EL (cell line): ENCODE measurements at places on chromosomes 5 and 9.

GRCh38 chr9:90044263-90044662 is 439.5 kb downstream of the GADD45G start:
- no peak for DNase-seq

DNA sequence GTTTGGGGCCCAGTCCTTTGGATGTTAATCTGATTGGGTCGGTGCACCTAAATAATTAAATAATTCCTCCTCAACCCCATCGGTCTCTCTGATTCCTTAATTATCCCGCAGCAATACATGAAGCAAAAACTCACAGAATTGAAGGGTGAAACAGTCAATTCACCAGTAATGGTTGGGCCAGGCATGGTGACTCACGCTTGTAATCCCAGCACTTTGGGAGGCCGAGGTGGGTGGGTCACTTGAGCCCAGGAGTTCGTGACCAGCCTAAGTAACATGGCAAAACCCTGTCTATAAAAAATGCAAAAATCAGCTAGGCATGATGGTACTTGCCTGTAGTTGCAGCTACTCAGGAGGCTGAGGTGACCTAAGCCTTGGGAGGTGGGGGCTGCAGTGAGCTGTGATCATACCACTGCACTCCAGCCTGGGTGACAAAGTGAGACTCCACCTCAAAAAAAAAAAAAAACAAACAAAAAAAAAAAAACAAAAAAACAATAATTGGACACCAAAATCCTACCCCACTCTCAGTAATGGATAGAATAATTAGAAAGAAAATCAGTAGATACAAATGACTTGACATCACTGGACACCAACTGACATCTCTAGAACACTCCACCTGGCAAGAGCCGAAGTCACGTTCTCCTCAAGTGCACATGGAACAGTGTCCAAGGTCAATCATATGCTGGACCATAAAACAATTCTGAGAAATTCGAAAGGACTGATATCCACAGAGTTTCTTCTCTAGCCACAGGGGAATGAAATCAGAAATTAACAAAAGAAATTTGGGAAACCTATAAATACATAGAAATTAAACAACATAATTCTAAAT is 5.3 kb downstream of the ABO start:
- DNase-seq: no peak

DNA sequence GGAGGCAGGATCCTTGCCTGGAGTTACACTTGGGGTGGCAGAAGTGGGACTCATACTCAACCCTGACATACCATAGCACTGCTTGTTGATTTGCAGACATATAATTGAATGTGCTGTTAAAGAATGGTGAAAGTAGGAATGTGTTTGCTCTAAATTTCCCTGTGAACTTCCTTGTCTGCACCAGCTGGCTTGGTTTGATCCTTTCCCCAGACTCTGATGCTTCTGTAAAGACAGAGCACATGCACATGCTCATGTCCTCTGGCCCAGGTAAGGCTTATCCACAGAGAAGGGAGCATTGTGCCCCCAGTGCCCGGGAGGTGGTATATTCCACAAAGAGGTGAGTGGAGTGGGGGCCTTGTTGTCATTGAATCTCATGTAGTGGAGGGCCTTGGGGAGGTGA is 138.0 kb upstream of the STC2 start:
- DNase-seq: no peak

- DNase-seq: no peak
Measured at GRCh38 chr5:119828541-119828940, 199.2 kb downstream of the FAM170A start.

- no peak for DNase-seq
Measured at GRCh38 chr5:143021595-143021994, 251.4 kb downstream of the ARHGAP26 start.

- no peak for DNase-seq
Measured at GRCh38 chr9:83239747-83240146, 176.8 kb upstream of the RASEF start.

DNA sequence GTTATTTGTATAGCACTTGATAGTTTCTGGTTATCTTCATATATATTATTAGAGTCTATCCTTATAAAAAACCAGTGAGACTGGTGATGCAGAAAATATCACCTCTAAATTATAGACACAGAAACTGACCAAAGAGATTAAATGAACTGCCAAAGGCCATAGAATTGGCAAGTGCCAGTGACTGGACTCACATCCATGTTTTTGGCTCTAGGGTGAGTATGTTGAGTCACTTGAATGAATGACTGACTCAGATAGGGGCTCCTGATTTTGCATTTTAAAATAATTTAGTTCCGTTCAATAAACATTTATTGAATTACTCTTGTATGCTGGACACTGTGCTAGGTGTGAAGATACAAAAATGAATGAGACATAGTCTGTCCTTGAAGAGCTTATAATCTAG is 70.7 kb downstream of the NR2F1 start:
- DNase-seq: no peak

GRCh38 chr9:92804727-92805126 is 40.1 kb upstream of the BICD2 start:
- no peak for DNase-seq

GRCh38 chr5:106691701-106692100 is 979.0 kb downstream of the EFNA5 start:
- DNase-seq: no peak

- no peak for DNase-seq
Measured at GRCh38 chr5:132302413-132302812, 8.2 kb downstream of the SLC22A4 start.

DNA sequence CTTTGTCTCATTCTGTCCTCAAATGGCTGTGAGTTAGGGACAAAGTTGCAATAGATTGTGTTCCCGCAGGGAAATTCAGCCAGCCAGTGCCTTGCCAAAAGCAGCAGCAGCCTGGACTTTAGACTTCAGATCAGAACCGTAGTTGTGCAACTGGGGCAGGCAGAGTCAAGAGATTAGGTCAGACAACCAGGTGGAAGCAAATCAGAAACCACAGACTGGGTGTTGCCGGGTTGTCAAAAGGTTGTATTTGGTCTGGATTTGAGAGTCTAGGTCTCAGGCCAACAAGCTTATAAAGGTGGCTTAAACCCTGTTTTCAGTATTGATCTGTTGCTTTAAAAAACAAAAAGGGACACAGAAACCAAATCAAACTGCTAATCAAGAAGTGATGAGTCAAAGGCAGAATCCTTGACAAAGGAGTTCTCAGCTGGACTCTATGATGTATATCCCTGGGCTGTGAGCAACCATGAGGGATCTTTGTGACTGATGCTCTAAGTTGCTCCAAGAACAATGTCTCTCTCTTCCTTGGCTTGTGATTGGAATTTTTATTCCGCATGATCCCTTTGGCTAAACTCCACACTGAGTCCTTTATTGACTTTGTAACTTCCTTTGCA is 20.9 kb downstream of the RFK start:
- DNase-seq: no peak

DNA sequence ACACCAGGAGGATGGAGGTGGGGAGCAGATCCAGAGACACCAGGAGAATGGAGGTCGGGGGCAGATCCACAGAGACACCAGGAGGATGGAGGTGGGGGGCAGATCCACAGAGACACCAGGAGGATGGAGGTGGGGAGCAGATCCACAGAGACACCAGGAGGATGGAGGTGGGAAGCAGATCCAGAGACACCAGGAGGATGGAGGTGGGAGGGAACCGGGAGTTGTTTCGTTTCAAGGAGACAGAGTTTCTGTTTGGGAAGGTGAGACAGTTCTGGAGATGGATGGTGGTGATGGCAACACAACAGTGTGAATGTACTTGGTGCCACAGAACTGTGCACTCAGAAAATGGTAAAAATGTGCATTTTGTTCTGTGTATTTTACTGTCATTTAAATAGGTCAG is 9.0 kb upstream of the INPP5E start:
- no peak for DNase-seq

GRCh38 chr5:33241802-33242201 is 199.0 kb upstream of the TARS1 start:
- no peak for DNase-seq

DNA sequence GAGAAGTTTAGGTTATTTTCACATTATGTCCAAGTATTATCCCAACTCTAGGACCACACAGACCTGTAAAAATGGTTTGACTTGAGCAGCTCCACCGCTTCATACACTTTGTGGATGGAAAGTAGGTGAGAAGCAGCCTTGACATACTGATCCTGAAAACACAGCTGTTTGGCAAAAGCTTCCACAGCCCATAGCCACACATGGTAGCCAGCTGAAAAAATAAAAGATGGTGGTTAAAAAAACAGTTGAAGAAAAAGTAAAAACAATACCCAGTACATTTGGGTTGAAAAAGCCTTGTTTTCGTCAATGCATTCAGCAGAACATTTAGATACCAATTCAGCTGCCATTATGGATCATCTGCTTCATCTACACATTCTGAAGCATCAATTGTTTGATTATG is 36.7 kb downstream of the GEMIN5 start:
- no peak for DNase-seq

DNA sequence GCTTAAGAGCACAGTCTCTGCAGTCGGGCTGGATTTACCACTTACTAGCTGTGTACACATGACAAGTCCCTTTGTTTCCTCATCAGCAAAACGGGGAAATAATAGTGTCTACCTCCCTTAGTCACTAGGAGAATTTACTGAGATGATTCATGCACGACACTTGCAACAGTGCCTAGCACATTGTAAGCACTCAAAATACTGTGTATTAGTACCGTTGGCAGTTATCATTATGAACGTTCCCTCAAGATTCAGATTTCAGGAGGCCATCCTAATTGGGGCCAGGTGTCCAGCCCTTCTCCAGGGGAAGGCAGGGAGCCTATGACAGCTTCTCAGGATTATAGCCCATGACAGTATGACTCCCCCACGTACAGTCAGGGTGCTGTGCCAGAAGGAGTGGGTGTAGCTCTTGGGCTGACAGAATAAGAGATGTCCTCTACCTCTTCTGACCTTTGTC is 164.3 kb downstream of the DOCK2 start:
- DNase-seq: peak; percentile 62

DNA sequence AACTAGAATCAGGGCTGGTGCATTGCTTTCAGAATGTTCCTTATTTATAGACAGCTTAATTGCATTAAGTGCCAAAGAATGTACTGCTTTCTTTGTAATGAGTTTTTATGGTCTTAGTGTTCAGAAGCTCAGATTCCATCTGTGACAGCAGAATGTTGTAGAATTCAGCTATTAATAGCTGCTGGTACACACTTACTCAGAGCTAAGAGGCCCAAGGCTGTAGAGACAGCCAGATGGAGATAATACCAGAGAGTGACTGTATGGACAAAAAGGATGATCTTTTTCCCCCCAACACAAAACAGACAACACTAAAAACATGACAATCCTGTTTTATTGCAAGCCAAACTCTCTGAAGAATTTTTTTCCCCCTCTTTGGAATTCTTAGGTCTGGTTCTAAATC is 50.2 kb downstream of the PPP2R2B start:
- DNase-seq: peak; percentile 14

DNA sequence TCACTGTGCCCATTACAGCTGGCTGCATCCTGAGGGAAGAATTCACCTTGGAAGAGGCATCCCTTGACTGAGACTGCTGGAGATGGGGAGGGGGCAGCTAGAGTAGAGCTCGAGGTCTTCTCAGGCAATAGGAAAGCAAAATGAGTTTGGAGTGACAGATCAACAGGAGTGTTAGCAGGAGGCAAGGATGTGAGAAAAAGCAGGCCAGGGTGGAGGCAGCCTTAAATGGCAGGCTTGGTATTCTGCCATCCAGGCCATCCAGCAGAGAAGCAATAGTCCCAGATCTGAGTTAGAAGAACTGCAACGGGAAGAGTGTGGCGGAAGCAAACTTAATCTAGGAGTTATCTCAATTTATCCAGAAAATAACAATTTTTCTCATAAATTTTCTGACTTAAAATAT is 6.1 kb downstream of the ADAMTS12 start:
- no peak for DNase-seq

- DNase-seq: no peak
Measured at GRCh38 chr5:85453026-85453349, 1068.3 kb upstream of the EDIL3 start.

DNA sequence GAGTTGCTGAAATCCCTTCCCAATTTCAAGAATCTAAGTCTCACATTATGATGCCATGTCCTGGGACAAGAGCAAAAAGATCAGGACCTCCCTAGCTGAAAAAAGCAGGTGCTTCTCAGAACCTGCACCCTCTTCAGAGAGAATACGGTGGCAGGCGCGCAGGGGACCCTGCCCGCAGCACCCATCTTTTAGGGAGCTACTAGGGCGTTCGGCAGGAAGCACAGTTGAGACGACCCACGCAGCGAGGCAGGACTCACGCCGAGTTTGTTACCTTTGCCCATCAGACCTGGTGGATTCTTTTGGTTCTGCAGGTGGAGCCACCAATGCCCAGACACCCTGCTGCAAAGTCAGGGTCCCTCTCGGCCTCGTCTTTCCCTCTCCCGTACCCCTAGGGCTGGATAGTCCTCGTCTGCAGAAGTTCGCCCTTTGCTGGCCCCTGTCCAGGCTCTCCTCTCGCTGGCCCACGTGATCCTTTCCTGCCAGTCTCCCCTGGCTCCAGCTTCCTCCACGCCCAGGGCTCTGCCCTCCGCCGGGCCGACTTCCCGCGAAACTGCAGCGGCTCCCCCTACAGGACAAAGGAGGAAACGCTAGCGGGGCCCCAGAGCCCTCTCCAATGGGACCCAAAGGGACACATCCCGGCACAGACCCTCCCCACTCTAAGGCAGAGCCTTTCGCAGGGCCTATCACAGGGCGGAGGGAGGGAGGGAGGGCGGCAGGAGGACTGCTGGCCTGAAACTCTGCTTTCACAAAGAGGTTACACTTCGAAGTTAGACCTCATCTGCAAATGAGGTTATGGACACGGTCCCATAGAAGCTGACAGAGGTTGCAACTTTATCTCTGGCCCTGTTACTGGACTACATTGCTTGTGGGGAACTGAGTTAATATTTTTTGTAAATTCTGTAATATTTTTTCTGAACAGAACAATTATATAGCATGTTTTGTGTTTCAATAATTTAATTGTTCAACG is 28.8 kb downstream of the TMEM174 start:
- peak; percentile 68 for DNase-seq

GRCh38 chr5:168818558-168818957 is 239.4 kb upstream of the PANK3 start:
- DNase-seq: no peak

DNA sequence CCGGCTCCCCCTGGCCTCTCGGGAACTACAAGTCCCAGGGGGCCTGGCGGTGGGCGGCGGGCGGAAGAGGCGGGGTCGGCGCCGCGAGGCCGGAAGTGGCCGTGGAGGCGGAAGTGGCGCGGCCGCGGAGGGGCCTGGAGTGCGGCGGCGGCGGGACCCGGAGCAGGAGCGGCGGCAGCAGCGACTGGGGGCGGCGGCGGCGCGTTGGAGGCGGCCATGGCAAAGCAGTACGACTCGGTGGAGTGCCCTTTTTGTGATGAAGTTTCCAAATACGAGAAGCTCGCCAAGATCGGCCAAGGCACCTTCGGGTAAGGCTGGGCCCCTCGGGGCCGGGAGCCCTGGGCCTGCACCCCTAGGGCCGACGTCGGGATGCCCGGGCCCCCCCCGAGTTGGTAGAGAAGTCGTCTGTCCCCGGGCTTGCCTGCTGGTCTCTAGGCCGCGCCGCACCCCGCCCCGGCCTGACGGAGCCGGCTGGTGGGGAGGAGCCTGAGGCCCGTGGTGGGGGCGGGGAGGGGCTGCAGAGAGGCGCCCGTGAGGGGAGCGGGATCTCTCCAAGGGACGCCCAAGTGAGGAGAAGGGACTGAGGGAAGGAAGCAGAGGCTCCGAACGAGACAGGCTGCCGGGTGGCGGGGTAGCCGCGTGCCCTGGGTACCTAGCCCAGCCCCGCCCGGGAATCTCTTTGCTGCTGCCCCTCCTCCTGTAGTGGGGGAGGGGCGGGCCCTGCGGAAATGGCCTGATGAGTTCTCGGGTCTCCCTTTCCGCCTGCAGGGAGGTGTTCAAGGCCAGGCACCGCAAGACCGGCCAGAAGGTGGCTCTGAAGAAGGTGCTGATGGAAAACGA is at the start of gene CDK9:
Gene CDK9, plus strand, starts transcription at position 102 of the 840 bp plus-strand sequence. Its CDS starts 115 bp downstream, at position 217.
- DNase-seq: peak; percentile 89

GRCh38 chr9:84266087-84266561 is 74.4 kb downstream of the SLC28A3 start:
- DNase-seq: no peak
